Stromal cell of bone marrow (primary cell): ENCODE measurements at places on chromosomes 4 and X.

- DNase-seq: no peak
Observed at GRCh38 chr4:156036496-156036895, 82.8 kb upstream of the CTSO start.

DNA sequence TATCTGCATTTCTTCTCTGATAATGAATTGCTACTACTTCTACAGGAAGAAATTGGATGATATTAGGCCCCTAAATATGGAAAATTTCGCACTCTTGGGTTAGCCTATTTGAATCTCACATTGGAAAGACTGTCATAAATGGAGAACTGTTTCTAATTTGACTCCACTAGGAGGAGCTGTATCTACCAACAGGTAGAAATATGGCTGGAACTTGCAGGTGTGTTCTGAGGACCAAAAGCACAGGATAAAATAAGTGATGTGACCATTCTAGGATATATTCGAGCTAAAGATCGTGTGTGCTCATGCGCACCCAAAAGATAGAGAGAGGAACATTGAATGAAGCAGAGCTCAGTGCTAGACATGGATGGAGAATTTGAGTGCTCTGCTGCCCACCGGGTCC lies 4.8 kb upstream of the NKAP start:
- DNase-seq: no peak

DNA sequence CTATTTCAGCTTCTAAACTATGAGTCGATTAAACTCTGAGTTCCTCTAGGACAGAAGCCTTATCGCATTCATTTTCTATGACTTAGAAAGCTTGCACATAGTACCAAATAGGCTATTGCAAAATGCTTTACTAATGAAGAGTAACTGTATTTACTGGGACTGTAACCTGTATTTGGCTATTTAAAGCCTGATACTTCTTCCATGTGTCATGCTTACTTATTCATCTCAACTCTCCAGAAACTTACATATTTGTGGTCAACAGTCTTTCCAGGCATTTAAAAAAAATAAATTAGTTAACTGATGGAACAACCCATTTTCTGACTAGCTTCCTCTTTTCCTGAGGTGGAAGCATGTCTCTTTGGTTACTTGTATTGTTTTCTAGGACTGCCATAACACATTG lies 467.9 kb downstream of the PCDH11X start:
- peak; percentile 6 for DNase-seq

DNA sequence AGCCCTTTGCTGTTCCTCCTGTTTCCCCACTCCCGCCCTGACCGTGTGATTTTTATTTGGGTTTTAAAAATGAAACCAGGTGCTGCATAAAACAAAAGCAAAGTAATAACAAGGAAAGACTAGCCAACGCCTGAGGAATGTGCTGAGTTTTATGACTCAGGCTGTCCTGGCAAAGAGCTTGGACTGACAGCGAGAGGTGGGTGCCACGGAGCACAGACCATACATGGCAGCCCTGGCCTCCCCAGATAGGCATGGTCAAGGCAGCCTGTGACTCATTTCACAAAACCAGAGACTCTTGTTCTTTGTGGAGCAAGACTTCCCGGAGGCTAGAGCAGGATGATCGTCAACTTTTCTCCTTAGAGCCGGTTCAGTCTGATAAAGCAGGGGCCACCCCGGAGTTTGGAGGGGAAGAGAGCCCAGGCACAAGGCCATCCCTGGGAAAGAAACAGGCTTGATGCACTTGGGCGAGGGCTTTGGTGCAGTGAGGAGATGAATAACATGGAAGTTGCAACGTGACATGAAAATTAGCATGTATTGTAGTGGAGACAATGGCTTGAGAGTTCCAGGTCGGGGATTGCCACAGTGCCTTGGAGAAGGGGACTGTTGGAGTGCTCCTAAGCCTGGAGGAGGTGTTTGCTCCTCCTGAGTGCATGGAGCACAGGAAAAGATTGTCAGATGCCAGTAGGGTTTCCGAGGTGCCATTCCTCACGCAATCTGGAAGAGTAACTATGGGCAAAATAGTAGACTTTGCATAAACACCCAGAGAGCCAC lies 54.8 kb downstream of the C4orf51 start:
- peak; percentile 89 for DNase-seq

DNA sequence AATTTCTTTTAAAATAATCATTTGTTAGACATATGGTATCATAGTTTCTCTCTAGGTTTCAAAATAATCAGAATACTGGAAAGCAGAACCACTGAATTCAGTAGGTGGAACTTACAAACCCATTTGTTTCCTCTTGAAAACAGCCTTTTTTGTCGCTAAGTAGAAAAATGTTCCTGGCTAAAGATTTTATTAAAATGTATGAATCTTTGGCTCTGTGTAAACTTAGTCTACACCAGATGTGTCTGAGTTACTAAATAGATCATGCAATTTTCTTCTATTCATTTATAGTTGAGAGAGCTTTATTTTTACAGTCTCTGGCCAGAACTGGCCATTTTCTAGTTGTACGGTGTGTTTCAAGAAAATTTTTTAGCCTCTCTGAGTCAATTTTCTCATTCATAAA lies 1.0 kb downstream of the CYSLTR1 start:
- no peak for DNase-seq

DNA sequence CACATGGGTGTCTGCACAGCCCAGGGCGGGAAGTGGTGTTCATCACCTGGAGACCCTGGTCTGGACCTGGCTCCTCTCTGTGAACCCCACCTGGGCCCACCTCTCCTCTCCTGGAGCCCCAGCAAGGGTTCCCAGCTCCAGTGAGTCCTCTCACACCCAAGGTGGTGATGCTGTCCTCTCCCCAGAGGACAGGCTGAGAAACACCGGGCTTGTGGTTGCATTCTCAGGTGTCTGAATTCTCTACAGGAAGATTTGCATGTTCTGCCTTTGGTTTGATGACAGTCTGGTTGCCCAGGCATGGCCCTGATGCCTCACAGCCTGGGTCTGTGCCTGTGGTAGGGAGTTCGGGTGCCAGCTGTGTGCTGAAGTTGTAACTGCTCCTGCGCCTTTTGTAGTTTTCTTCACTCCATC lies 3.8 kb downstream of the MAEA start:
- DNase-seq: no peak

DNA sequence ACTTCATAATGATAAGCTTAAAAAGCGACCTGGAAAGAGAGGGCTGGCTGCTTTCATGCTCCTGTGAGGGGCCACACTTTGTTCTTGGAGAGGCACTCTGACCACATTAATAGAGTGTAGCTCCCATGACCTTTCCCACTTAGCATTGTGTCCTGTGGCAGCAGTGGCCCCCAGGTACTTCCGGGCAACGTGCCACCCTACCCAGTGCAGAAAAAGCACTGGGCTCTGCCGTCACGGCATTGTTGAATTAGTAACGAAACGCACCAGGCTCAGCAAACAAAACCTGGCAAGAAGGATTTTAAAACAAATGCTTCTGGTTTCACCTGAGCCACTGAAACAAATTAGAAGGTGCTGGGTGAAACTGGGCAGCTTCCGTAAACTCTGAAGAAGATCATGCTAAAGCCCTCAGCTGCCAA lies 5.4 kb upstream of the SORBS2 start:
- DNase-seq: no peak

DNA sequence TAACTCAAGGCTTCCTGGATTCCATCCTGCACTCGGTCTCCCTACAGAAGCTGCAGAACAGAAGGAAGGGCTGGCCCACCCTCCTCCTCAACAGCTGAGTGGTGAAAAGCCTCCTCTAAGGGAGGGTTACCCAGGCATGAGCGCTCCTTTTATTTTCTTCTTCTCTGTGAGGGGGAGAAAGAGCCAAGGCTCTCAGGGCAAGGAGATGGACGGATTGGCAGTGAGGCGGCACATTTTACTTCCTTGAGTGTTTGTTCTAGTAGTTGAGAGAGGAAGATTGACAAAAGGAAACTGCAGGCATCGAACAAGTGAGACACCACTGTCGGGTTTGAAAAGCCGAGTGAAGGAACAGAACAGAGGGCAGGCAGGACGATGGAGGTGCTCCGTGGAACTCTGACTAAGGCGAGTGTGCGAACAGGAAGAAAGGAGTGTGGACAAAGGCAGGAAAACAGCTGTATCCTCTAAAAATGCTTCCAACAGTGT lies 38.4 kb upstream of the STS start:
- no peak for DNase-seq

DNA sequence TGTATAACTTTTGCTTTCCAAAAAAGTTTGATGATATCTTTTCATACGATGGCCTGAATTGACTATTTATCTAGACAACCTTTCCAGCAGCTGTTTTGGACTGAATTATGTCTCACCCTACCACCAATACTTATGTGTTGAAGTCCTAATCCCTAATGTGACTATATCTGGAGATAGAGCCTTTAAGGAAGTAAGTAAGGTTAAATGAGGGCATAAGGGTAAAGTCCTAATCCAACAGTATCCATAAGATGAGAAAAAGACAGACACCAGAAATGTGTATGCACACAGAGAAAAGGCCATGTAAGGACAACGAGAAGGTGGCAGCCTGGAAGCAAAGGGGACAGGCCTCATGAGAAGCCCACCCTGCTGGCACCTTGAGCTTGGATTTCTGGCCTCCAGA lies 86.6 kb upstream of the PPARGC1A start:
- no peak for DNase-seq

DNA sequence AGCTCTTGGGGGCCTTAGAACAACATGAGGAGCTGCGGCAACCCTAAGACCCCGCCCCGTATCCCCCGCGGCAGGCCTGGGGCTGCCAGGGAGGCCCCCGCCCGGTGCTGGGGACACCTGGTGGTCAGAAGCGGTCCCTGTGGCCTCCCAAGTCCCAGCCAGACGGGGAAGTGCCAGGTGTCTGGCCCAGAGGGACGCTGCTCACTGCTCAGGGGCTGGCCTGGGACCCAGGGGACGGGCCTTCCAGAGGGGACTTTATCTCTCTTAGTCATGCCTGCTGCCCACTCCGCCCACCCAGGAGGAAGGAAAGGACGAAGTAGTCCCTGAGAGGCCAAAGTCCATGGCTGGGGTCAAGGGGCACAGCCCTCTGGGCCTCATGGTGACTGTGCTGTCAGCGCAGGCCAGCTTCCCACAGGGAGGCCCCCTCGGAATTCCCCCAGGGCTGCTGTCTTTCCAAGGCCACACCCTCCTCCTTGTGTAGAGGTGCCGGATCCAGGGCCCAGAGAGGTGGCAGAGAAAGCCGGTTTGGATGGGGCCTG lies 31.0 kb upstream of the HTRA3 start:
- DNase-seq: no peak

DNA sequence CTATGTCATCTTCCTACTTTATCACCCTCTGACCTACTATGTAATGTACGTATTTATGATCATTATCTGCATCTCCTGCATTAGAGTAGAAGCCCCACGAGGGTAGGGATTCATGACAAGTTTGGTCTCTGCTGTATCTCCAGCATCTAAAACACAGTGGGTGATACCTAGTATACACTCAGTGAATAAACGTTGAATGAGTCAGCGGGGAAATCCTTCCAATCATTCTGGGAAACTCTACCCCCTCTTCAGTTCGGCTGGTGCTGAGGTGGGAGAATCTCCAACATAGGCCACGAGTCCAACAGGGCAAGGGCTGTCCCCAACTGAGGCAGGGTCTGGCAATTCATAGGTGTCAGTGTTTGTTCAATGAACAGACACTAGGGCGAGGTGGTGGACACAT lies 74.4 kb upstream of the EFNB1 start:
- DNase-seq: no peak

DNA sequence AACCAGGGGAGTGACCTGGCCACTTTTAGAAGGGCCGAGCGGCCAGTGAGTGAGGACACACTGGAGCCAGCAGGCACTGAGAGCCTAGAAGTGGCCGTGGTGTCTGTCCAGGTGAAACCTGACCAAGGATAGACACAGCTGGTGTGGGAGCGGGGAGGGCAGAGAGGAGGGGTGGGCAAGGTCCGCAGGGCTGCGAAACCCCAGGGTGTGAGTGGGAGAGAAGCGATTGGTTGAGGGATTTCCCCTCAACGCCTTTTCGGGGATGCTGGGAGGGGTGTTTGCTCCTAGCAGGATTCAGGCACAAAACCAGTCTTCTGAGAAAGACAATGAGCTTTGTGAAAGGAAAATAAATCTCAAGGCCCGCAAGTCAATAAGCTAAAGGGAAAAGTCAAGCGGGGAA lies 33.2 kb upstream of the ARSD start:
- DNase-seq: no peak

GRCh38 chr4:52951016-52951415 lies 88.9 kb downstream of the RASL11B start:
- no peak for DNase-seq

GRCh38 chrX:2831471-2832228 lies 2.9 kb downstream of the GYG2 start:
- no peak for DNase-seq

DNA sequence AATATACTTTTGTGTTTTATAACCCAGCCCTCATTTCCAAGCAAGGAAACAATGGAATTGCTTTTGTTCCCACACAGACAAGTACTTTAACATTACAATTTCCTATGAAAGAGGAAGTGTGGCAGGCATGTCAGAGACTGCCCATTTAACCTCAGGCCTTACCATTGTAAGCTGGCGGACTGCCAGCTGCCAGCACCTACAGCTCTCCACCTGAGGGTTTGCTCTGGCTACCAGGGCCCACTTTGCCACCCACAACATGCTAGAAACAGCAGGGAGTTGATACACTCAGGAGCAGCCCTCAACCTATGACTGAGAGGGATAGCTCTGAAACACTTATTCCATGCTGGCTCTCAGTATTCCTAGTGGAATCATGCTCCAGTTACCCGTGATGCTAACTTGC lies 152.3 kb upstream of the PRDX4 start:
- DNase-seq: no peak

DNA sequence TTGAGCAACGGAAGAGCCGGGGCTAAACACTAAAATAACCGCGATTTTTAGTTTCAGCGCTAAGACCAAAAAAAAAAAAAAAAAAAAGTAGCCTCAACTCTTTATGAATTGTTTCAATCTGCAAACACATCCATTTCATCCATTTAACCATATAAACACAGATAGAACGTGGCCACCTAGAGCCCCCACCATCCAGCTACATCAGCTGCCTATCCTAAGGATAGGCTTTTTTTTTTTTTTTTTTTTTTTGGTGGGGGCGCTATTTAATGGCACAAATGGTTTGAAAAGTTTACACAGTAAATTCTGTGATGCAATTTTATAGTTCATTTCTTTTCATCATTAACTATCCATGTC lies 492 bp upstream of the HDAC8 start:
- no peak for DNase-seq

GRCh38 chrX:19176901-19177630 lies 54.8 kb upstream of the ADGRG2 start:
- no peak for DNase-seq

DNA sequence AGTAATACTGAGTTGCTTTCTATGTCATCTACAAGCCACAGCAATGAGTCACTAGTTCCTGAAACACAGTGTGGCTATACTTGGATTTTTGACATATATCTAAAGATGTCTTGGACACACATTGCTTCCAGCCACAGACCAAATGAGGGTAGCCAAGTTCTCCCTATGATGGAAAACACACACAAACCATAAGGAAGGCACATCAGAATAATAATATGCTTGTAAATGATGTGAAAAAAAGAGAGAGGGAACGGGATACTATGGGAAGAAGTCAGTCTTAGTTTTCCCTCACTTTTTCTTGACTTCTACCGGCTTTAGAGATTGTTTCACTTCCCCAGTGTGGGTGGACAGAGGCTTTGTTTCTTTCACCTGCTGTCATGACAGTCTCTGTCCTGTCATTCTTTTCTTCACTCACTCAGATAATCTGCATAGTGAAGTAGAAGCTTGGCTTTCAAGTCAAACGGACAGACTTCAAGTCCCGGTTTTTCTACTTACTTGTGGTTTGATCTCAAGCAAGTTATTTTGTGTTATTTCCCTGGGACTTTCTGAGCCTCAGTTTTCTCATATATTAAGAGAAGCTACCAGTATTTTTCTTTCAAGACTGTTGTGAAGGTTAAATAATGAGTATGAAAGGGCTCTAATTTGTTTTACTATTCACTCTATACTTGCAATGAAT lies 34.7 kb downstream of the P2RY10 start:
- no peak for DNase-seq

GRCh38 chr4:87025614-87026041 lies 90.8 kb downstream of the AFF1 start:
- DNase-seq: no peak
